ENCODE measurements at places on chromosomes 5 and 9.

DNA sequence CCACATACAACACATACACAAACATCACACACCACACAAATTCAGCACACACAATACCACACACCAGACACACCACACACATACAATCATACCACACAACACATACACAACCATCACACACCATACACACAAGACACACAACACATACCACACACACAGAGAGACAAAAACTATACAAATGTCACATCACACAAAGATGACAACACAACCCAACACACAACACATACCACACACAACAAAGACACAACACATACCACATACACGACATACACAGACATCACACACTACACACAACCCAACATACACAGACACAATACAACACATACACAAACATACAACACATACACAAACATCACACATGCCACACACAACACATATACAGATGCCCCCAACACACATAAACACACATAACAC is 44.8 kb downstream of the ROR2 start:
- DNase-seq: no peak

- DNase-seq: no peak
Observed at GRCh38 chr9:21817176-21817575, 14.7 kb downstream of the MTAP start.

DNA sequence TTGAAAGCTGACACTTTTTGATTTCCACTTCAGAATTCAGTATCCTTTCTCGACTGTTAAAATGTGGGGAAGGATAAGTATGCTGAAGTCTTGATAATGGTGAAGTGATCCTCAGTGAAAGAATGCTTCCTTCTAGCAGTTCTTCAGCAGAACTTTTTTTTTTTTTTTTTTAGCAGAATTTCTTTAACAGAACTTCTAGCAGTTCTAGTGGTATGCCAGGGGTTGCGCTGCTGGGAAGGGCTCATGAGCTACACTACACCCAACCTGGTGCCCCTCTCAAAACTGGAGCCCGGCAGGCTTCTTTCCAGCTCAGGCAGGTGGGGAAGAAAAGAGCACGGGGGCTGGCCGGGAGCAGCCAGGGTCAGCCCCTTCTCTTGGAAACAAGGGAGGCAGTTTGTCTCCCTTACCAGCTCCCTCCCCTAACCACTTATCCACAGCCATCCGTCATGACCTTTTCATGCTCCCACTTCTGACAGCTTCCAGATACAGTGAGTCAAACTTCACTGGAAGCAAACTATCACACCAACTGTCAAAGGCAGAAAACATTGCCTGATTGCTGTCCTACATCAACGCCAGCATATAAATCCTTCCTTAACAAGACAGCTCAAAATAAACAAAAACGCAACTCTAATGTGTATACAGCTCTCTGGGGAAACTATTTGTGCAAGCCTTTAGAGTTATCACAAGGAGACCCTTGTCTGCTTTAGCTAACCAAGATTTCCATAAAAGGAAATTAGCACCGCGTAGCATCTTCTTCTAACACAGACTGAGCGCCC is 211.5 kb downstream of the GAPVD1 start:
- peak; percentile 8 for DNase-seq

DNA sequence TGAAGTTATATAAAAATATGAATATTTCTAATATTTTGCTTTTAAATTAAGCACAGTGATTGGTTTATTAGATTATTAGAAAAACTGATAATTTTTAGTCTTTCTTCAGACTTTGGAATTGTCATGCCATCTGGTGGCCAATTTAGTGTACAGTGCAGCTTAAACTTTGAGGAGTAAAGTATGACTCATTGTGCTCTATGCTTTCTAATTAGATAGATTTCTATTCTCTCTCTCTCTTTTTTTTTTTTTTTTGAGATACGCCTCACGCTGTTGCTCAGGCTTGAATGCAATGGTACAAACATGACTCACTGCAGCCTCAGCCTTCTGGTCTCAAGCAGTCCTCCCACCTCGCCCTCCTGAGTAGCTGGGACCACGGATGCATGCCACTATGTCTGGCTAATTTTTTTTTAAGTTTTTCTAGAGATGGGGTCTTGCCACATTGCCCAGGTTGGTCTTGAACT is 42.1 kb upstream of the GPR21 start:
- peak; percentile 45 for DNase-seq

- peak; percentile 12 for DNase-seq
Observed at GRCh38 chr5:144072518-144072927, 97.9 kb downstream of the YIPF5 start.
